ENCODE measurements at places on chromosomes 2 and 18. TPM values are rescaled to one million over a fixed set of nuclear protein-coding genes. Genes with fewer than 3 reads are reported as not detected.

ABCB11 gene
- total RNA-seq: 0.53 TPM

C2orf78 gene
- total RNA-seq: not detected

GALNT5 gene
- total RNA-seq: not detected

ICOS gene
- not detected for total RNA-seq

RIT2 gene
- total RNA-seq: not detected

KIAA2012 gene
- total RNA-seq: not detected

CENPA gene
- total RNA-seq: 31.7 TPM

C2orf81 gene
- total RNA-seq: 0.40 TPM

KCNS3 gene
- total RNA-seq: 0.53 TPM

SLC30A3 gene
- not detected for total RNA-seq

DLGAP1 gene
- total RNA-seq: 0.27 TPM

IL36A gene
- not detected for total RNA-seq

CNDP1 gene
- not detected for total RNA-seq

PARD6G gene
- 1.6 TPM for total RNA-seq

SLC23A3 gene
- total RNA-seq: 1.8 TPM

DNAJC5G gene
- not detected for total RNA-seq

PCARE gene
- total RNA-seq: not detected

SALL3 gene
- not detected for total RNA-seq

CCDC148 gene
- total RNA-seq: 0.27 TPM

BOLL gene
- total RNA-seq: not detected

EPB41L3 gene
- 129 TPM for total RNA-seq

LRRC30 gene
- not detected for total RNA-seq

GALNT13 gene
- total RNA-seq: 4.2 TPM

UGT1A10 gene
- total RNA-seq: not detected

ORMDL1 gene
- 55.9 TPM for total RNA-seq

SOCS6 gene
- total RNA-seq: 28.4 TPM

SERPINB7 gene
- total RNA-seq: not detected

YPEL5 gene
- total RNA-seq: 45.6 TPM

CABLES1 gene
- 19.0 TPM for total RNA-seq

RETREG2 gene
- total RNA-seq: 46.5 TPM

ELOA2 gene
- total RNA-seq: not detected

ZNF892 gene
- 6.4 TPM for total RNA-seq

FAM237A gene
- total RNA-seq: not detected

MARS2 gene
- total RNA-seq: 7.2 TPM

DUSP2 gene
- total RNA-seq: 0.93 TPM

ASAP2 gene
- 121 TPM for total RNA-seq

RTP5 gene
- not detected for total RNA-seq

STON1 gene
- total RNA-seq: 9.7 TPM

LRRTM4 gene
- not detected for total RNA-seq

IL18RAP gene
- total RNA-seq: not detected

Measured in thoracic aorta endothelial cell (primary cell).